Cardiac fibroblast (primary cell): ENCODE measurements at places on chromosomes 3 and 15.
A peak's percentile ranks its signal among the peaks of the same experiment; 100 is the strongest.

GRCh38 chr3:171169443-171169842 lies 142.9 kb upstream of the SLC2A2 start:
- DNase-seq = no peak

DNA sequence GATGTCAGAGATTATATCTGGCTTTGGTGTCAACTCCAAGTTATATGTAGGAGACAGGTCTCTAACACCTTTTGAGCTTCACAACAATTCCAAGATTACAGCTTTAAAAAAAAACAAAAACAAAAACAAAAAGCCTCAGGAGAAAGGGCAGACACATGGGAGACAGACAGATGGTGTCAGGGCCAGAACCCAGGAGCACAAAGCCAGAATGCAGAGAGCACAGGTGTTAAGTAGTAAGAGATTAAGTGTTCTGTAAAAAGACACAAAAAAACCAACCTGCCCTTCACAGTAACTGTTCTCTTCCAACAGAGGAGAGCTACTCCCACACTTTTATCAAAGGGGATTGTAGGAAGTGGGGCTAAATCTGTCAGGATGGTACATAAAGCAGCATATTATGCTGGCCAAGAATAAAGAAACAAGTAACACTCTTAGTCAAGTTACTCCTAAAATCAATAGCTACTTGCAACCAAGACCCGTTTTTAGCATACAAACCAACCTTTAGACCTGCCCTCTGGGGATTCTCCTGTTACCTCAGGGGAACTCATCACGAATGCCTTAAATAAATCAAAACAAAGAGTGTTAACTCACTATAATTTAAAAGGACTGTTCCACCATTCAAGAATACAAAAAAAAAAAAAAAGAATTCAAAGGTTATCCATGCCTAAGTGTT lies 5.9 kb downstream of the CPEB1 start:
- no peak for DNase-seq

DNA sequence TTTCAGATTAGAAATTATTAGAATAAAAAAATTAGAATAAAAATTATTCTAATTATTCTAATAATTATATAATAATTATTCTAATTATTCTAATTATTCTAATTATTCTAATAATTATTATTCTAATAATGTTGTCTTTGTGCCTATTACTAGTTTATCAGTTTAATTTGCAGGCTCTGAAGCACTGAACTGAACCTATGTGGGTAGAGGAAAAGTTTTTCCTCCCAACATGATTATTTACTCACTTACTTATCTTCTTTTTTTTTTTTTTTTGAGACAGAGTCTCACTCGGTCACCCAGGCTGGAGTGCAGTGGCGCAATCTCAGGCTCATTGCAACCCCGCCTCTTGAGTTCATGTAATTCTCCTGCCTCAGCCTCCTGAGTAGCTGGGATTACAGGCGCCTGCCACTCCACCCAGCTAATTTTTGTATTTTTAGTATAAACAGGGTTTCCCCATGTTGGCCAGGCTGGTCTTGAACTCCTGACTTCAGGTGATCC lies 39.7 kb upstream of the C15orf39 start:
- peak; percentile 44 for DNase-seq

- no peak for DNase-seq
Measured at GRCh38 chr3:87997966-87998365, 60.8 kb downstream of the CGGBP1 start.

- DNase-seq = no peak
Measured at GRCh38 chr3:160963949-160964348, 141.2 kb downstream of the B3GALNT1 start.

DNA sequence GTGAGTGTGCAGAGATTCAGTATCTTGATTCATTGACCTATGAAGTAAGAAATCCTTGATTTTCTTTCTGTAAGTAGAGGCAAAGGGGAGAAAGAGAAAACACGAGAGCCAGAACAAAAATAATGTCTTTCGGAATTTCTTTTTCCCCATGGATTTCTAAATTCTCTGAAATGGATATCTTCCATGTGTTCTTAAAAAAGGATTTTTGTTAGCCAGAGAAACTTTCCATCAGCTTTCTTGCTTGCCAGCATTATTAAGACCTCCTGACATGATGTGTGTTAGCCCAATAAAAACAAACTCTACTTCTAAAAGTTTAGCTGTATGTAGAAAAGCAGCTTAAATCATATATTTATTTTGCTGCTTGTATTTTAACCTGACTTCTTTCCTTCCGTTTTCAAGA lies 122.3 kb upstream of the AADACL2 start:
- no peak for DNase-seq

- peak; percentile 76 for DNase-seq
Measured at GRCh38 chr15:62112616-62113593, 46.1 kb downstream of the C2CD4A start.

- DNase-seq = no peak
Measured at GRCh38 chr15:26097216-26097615, 234.1 kb upstream of the ATP10A start.

- DNase-seq = peak; percentile 49
Measured at GRCh38 chr15:30924353-30924752, 20.6 kb downstream of the FAN1 start.

DNA sequence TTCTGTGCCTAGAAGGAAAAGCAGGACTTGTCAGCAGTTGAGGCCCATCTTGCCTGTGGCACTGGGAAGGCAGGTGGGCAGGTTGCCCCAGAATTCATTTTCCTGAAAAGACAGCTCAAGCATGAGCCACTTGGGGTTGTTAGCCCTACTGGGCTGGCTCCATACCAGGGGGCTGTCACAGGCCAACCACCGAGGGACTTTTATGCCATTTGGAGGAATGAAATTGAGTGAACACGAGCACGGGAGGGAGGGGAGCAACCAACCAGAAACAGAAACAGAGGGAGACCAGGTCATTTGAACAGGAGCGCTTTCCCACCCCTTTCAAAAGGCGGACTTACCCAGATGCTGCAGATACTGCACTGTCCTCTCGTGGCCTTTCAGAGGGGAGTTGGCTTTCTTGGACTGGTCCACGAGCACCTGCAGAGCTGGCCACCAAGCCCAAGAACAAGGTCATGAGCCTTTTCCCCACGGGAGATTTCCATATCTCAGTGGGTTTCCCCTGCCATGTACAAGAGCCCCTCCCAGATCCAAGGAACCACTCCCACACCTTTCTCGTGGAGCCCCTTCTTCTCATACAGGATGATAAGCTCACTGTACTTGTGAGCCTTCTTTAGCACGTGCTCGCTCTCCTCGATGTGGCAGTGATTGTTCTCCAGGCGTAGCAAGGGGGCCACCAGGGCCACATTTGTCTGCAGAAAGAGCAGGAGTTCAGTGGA lies 9.9 kb upstream of the PLA2G4F start:
- no peak for DNase-seq

DNA sequence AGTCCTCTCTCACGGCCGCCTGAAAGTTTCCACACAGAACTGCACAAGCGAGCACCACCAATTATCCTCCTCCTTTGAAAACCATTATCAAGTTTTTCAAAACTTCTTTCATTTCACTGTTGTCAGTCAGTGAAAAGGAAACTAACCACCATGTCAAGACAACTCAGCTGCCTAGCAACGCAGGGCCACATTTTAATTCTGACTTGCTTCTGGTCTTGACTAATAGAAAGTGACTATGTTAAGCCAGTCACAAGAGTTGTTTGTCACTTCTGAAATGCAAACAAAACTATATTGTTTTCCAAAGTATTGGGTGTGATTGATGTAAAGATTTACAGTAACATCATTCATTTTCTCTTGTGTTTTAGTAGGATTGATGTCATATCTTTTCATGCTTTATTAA lies 612.8 kb upstream of the AGTR1 start:
- DNase-seq = no peak
